T follicular helper cell (primary cell): ENCODE measurements at places on chromosomes 12 and 14.

- no peak for DNase-seq
Observed at GRCh38 chr14:22202313-22202712, 386.7 kb downstream of the DAD1 start.

- no peak for DNase-seq
Observed at GRCh38 chr12:27534765-27535161, 10.8 kb downstream of the PPFIBP1 start.

- no peak for DNase-seq
Observed at GRCh38 chr14:55399183-55399582, 12.4 kb downstream of the ATG14 start.

DNA sequence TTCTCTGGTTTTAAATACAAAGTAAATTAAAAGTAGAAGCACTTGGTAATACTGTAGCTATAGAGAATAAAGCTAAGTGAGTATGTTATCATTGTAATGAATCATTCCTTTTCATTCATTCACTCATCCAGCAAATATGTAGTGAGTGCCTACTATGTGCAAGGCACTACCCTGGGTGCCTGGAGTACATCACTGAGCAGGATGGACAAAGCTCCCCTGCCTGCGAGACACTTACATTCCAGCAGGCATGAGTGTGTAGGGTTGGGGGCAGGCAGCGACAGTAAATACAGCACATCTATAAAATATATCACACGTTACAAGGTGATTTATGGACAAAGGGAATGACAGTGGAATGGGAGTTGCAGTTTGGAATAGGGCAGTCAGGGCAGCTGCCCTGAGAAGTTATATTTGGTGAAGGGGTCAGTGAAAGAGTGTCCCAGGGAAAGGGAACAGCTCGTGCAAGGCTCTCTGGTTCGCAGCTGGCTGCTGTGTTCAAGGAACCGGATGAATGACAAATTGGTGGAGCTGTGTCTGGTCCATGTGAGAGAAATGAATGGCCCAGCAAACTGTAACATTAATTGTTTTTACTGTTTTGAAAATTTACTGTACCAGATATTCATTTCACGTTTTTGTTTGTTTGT, 159.6 kb downstream of the CRADD start:
- no peak for DNase-seq

GRCh38 chr12:7146906-7147305, 16.7 kb downstream of the CLSTN3 start:
- no peak for DNase-seq

DNA sequence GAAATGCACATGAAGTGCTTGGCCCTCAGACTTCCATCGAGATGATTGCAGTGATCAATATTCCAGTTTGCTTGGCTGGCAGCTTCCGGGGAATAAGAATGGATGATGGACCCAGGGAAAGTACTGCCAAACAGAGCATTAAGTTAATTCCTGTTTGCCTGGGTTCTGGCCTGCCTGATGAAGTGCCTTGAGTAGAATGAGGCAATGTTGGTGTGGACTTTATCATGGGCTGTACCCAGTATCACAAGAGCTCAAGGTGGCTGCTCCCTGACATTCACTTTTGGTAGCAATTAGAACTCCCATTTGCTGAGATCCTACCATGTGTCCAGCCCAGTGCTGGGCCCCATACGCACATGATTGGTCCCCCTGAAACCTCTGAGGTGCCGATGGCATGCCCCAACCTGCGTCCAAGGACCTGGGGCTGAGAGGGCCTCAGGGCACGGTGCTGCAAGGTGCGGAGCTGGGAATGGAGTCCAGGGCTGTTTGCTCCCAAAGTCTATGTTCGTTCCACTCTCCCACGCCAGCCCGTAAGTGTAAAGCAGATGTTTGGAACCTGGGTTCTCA, 80.7 kb downstream of the SLC25A47 start:
- DNase-seq: no peak

DNA sequence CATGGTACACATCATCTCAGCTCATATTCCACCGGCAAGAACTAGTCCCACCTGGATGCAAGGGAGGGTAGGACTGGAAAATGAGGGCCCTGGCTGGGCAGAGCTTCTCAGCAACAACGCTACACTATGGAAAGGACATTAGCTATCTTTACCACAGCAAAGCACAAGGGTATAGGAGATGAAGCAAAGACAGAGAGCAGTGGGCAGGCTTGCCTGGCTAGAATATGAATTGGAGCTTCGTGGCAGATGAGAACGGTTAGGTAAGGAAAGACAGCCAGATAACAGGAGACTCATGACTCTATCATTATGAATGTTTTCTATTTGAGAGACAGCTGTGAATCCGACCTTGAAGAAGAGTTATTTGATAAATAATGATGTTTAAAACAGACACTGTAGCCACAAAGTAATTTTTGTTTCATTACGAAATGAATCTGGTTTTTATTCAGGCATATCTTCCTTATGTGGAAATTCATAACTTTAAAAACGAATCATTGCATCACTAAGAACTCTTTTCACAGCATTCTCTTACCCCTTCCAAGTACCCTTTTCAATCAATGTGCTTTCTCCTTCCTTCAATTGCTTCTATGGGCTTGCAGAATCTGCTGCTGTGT, 59.1 kb upstream of the PCED1B start:
- no peak for DNase-seq

DNA sequence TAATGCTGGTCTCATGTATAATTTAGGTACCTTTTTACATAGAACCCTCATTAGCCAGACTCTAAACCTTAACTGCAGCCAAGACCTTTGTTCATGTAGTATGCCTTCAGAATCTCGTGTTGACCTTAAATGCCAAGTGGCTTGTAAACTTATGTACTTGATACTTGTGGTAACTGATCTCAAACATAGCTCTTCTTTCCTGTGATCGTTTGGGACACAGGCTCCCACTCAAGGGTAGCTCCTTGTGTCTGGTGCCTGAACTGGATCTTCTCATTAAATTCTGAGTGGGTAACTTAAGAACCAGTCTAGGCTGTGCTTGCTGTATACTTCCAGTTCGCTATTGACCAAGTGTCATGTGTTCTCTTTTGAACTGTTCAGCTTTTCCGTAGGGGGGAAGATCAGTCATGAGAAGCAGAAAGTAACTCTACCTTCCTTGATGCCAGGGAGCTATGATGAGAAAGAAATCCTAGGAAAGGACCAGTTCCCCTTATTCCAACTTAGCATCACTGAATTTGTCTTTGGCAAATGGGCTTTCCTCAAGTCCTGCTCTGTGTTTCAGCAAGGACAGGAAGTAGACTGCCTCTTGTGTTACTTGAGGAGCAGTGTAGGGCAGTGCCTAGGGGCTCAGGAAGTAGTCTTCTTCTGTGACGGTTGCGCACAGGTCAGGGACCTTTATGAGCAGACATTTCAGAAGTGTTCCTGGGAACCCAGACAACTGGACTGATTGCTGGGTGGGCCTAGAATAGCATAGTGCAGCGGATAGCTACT, 2.5 kb downstream of the LGALS3 start:
- no peak for DNase-seq

- DNase-seq: no peak
Observed at GRCh38 chr12:28891126-28891525, 258.0 kb upstream of the FAR2 start.

DNA sequence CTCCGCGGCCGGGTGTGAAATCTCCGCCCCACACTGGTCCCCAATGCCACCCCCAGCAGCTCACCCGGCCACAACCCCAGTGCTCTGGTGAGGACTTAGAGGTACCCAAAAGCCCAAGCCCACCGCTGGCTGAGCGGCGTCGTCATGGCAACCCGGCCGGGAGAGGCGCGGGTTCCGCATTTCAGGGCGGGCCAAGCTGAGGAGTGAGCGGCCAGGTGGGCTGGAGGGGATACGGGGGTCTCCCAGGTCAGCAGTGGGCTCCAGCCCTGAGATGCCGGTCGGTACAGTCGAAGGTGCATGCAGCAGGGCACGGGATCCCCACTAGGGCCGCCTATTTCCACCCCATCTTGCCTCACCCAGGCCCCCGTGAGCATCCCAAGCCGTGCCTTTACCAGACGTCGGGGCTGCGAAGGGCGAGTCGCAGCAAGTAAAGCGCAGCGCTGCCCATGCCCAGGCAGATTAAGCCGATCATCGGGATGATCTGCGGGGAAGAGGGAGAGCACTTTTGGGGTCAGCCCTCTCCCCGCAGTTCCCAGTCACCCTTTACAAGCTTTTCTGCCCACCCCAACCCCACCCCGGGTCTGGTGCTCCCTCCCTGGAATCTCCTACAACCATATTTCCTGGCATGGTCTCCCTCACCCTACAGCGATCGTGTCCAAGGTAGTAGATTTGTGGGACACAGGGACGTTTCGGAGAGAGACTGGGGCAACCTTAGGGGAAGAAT, 6.9 kb downstream of the SHMT2 start:
- DNase-seq: no peak

GRCh38 chr12:12398026-12398859, 41.4 kb downstream of the BORCS5 start:
- no peak for DNase-seq
